Amniotic epithelial cell (primary cell): ENCODE measurements at places on chromosomes 11 and 22.
A peak's percentile ranks its signal among the peaks of the same experiment; 100 is the strongest.

DNA sequence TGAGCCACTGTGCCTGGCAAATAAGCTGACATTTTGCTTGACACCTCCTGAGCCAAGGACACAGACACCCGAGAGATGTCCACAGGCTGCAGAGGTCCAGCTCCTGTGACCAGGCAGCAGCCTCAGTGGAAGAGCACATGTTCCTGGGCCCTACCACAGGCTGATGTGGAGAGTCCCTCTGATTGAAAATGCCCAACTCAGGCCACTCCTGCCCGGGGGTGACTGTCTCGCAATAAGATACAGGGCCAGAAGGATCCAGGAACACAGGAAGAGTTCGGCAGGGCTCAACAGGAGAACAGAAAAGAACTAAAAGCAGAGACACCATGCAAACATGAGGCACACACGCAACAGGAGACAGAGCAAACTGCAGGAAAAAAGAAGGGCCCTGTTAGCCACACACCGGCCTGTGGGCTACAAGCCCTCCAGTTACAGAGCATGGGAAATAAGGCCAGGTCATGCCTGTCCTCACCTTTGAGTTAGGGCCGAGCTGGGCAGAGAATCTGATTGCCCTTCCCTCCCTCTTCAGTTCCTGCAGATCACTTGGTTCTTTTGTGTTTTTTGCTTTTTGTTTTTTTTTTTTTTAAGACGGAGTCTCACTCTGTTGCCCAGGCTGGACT is 28.3 kb upstream of the MALAT1 start:
- no peak for DNase-seq

DNA sequence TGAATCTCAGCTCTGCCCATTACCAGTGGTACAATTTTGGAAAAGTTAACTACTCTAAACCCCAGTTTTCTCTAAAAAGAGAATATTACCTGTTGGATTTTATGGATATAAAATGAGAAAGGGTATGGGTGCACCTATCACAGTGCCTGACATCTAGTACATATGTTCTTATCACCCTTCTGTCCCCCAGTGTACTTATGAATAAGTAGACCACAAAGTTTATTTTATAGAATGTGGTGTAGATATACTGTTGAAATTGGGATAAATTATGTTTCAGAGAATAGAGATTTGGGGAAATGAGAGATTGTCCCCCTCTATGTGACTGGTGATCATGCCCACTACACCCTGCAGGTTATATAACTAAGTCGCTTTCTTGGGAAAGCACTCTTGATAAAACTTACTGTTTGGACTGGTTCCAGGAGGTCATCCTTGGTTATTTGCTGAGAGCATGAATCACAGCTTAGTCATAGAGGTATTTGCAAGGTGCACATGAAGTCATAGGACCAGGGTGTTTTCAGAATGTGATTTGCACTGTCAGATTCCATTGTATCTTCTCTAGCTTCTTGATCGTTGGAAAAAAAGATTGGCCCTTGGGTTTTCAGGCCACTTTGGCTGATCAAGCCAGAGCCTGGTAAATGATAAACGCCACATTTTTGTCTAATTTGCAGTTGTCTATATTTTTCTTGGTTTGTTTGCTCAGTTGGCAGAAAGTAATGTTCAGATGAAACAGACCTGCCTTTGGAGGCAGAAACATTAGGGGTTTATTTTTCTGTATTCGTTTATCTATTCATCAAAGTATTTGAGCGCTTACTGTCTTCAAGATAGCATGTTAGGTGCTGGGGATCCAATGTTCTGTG is 21.3 kb downstream of the STX3 start:
- peak; percentile 86 for DNase-seq

DNA sequence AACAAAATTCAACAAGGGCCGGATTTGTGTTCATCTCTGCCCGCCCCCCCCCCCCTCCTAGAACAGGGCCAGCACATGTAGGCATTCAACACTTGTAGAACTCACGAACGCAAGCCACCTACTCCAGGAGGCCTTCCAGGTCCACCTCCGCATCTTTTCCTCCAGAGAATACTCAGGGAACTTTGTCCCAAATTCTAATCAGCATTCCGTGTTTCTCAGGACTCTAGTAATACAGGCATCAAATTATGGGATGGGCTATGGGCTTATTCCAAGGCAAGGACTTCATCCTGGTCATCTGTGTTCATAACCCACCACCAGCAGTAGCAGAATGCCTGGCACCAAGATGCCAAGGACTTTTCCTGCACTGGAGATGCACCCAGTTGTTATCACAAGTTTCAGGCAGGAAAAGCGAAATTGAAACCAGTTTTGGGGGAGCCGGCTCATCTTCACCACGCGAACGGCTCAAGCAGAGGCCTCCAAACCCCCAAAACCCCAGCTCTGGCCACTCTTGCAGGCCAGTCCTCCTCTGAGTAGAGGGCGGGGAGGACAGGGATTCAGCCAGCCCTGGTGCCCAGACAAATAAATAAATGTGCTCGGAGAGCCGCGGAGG is 462 bp downstream of the UBE2L6 start:
- no peak for DNase-seq

- no peak for DNase-seq
Observed at GRCh38 chr22:44427611-44428470, 70.2 kb downstream of the RTL6 start.

- no peak for DNase-seq
Observed at GRCh38 chr22:35170716-35171697, 86.3 kb upstream of the HMGXB4 start.

DNA sequence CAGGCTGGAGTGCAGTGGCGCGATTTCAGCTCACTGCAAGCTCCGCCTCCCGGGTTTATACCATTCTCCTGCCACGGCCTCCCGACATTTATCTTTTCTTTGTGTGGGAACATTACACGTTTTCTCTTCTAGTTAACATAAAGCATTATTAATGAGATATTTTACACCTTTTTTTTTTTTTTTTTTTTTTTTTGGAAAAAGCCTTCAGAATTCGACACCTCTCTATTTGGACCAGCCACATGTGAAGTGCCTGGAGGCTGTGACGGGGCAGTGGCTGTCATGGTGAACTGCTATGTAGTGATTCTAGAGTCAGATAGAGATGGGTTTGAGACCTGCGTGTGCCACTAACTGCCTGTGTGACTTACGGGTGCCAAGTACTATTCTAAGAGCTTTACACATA is 64.3 kb downstream of the SMIM38 start:
- DNase-seq = no peak

DNA sequence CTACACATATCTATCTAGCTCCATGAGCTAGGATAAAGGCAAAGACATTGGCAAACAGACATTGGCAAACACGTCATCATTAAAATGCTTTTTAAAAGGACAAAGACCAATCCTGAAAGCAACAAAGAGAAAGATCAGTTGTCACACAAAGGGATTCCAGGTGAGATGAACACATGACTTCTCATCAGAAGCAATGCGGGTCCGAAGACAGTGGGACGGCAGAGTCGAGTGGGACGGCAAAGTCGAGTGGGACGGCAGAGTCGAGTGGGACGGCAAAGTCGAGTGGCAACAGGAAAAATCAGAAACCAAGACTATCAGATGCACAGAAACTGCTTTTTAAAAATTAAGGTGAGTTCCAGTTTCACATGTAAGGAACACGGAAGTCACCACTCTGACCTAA is 609.5 kb downstream of the BRD1 start:
- DNase-seq = no peak

GRCh38 chr22:44745853-44746789 is 6.3 kb upstream of the ARHGAP8 start:
- DNase-seq = no peak

DNA sequence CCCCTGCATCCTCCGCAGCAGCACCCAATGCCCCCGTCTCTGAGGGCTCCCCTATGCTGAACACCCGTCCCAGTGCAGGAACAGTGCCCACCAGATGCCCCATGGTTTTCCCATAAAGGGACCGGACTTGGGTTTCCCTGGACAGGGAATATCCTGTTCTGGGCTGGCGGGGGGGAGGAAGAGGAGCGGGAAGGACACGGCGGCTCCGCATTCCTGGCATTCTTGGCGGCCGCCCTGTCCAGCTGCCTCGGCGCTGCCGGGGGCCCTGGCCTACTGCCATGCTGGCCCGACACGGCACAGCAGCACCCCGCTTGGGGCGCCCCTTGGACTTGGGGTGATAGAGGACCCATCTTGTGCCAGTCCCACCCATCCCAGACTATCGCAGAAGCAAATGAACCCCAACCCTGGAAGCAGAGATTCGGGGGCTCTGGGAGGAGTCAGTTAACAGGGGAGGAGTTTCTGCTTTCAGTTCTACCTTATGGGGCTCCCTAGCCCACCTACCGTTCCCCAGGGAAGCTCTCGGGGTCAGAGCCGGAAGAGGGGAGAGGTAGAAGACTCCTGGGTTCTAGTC is 23.7 kb upstream of the CBX7 start:
- DNase-seq = peak; percentile 61

DNA sequence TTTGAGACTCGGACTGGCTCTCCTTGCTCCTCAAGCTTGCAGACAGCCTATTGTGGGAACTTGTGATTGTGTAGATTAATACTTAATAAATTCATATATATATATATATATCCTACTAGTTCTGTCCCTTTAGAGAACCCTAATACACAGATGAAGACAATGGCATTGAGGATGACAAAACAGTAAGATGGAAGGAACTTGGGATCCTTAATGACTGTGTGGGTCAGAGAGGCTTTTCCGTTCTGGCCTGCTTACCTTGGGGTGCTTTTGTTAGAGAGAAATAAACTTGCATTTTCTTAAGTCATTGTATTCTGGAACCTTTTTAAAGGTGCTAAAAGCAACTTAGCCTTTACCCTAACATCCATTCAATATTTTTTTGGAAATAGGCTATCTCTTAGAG is 49.6 kb upstream of the RRAS2 start:
- no peak for DNase-seq

DNA sequence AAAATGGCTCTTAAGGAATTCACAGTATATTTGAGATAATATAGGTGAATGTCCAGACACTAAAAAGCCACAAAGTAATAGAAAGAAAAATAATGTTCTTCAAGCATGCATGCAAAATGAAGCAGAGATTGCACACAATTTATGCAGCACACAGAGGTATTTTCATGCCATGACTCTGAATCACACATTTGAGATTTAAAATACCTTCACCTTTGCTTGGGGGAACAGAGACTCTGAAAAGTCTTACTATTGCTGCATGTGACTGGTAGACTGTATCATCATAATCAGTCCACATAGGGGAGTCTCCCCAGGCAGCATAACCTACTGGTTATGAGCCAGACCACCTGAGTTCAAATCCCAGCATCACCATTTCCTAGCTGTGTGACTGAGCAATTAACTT is 96.2 kb downstream of the RCN1 start:
- DNase-seq = no peak

DNA sequence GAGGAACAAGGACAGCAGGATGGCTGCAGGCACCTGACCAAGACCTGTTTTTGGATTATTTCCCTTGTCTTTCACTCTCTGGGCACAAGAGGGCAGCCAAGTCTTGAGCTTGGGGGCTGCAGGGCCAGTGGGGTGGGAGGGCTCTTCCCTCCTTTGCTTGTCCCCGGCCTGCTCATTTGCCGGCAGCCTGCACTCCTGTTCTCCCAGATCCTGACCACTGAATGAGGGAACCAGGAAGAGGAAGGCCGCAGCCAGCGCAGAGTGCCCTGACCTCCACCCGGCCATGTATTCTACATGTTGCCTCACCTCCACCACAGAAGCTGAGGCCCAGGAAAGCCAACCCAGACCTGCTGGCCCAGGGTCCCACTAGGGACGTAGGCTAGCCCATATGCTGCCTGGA is 15.5 kb upstream of the NNMT start:
- peak; percentile 94 for DNase-seq

- DNase-seq = no peak
Observed at GRCh38 chr11:45028911-45029682, 78.4 kb upstream of the TP53I11 start.

DNA sequence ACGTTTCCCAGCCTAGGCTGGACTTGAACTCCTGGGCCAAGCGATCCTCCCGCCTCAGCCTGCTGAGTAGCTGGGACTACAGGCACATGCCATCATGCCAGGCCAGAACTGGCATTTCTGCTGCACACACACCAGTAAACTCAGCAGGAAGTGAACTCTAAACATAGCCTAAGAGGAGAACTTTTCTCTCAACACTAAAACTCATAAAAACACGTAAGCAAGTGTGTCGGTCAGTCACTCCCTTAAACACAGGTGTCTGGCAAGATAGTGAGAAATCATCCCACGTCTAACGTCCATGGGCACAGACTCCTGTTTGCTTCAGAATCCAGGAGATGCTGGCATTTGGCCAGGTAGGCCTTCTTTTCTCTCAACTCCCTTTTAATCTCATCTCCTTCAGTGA is 104.8 kb downstream of the RPL27A start:
- DNase-seq = peak; percentile 44

DNA sequence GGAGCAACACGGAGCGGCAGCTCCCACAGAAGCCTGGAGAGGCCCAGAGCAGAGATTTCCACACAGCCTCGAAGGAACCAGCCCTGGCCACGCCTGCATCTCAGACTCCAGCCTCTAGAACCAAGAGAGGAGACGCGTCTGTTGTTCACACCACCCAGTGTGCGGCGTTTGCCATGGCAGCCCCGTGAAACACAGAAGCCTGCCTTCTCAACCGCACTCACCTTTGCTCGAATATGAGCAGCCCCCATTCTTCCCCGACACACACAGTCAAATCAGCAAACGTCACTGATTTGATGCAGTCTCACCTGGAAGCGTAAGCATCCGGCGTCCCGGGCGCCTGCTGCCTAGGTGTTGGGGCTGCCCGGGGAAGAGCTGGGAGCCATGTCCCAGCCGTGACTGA is 14.2 kb upstream of the TALDO1 start:
- DNase-seq = no peak

- no peak for DNase-seq
Observed at GRCh38 chr22:32631507-32632255, 157.1 kb downstream of the FBXO7 start.

- DNase-seq = no peak
Observed at GRCh38 chr22:29509815-29510214, 29.8 kb downstream of the NEFH start.

- no peak for DNase-seq
Observed at GRCh38 chr11:106708348-106708747, 309.9 kb downstream of the GUCY1A2 start.

- DNase-seq = no peak
Observed at GRCh38 chr11:15370495-15371147, 255.9 kb downstream of the INSC start.

DNA sequence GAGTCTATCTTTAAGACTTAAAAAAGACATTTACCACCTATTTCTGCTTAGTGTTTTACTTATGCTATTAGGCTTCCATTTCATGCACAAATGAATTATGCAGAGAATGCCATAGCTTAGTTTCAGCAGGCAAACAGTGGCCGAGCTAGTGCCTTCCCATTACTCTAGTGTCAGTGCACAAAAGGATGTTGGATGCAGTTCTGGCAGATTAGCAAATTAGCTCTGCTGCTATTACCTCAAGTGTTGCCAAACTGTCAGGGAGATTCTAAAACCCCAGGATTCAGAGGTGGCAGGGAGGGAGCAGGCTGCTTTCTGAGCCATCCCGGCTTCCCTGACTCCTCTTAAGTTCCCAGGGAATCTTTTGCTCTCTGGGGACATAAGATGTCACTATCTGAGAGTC is 209.4 kb upstream of the NCAM1 start:
- no peak for DNase-seq

- peak; percentile 47 for DNase-seq
Observed at GRCh38 chr22:25048659-25049647, 96.4 kb downstream of the KIAA1671 start.

- no peak for DNase-seq
Observed at GRCh38 chr22:45776313-45776585, 104.6 kb downstream of the ATXN10 start.
